ENCODE measurements at places on chromosomes 3 and 15.

GRCh38 chr15:79370716-79371115, 59.8 kb downstream of the TMED3 start:
- DNase-seq = no peak

GRCh38 chr15:42933886-42934667, 13.5 kb upstream of the TTBK2 start:
- DNase-seq = no peak

DNA sequence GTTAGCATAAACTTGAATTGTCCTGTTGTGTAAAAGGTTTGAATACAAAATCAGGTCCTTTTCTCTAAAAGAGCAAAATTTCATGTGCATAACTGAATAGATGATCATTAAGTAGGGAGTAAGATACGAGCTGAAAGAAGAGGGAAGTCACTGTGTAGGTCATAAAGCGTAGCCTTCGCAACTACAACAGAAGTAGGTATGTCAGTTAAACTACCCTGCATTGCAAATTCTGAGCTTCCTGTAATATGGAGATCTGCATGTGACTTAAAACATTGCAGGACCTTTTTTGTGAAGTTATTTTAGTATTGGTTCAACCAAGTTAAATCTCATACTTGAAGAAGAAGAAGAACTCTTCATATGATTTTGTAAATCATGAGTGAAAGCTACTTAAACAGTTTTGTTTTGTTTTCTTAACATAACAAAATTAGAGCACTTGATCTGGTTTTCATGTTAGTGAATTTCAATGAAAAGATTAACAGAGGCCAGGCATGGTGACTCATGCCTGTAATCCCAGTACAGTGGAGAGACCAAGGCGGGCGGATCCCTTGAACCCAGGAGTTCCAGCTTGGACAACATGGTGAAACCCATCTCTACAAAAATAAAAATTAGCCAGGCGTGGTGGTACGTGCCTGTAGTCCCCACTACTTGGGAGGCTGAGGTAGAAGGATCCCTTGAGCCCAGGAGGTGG, 26.4 kb downstream of the ARMC8 start:
- DNase-seq = no peak

GRCh38 chr15:90008607-90009006, 7.5 kb downstream of the ZNF710 start:
- no peak for DNase-seq

DNA sequence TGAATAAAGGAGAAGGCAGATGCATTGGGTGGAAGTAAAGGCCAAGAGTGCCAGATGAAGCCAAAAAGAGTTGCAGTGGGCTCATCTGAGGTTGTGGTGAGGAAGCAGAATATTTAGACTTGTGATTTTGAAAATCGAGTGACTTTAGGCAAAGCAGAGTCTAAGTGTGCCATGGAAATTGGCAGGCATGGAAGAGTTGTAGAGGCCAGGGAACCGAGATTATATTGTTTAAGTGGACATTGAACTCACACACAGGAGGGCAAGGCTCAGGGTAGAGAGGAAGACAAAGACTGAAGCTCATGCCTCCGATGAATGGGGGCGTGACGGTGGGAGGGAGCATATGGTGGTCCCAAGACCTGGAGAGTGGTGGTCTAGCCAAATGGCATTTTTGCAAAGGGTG, 347.5 kb downstream of the EPHB1 start:
- DNase-seq = no peak
